ENCODE measurements at places on chromosomes 1 and 21. TPM values are rescaled to one million over a fixed set of nuclear protein-coding genes. Genes with fewer than 3 reads are reported as not detected.

DNA sequence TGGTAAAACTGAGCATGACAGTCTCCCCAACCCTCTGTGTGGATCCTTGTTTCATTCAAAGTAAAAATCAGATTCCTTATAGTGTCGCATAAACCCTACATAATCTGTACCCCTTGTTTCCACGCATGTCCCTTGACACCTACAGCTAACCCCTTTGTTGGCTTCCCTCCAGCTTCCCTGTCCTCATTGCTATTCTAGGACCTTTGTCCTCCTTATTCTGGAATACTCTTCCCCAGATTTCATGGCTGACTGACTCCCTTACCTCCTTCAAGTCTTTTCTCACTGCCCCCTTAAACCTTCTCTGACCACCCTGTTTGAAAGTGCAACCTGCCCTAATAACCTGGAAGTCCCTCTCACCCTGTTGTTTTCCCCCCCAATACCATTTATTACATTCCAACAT is 4.0 kb downstream of the RNF11 start:
- DNase-seq = no peak

DNA sequence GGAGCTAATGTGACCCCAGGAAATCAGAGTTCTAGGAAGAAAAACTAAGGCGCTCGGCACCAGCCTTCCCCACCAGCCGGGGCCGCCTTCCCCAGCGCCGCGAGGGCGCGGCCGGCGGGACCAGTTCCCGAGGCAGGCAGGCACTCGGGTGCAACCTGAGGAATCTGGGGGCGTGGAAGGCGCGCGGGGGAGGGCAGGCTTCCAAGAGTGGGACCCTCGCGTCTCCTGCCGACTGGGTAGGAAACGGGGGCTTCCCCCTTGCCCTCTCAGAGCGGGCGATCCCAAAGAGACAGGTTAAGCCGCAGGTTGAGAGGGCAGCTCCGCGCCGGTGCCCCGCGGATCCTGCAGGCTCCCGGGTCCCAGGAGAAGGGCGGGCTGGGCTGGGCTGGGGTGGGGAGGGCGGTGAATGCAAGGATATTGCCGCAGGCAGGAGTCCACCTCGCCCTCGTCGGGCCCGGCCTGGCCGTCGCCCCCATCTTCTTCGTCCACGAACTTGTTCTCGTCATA is 431 bp downstream of the ARPC5 start:
- DNase-seq = peak; percentile 29

DNA sequence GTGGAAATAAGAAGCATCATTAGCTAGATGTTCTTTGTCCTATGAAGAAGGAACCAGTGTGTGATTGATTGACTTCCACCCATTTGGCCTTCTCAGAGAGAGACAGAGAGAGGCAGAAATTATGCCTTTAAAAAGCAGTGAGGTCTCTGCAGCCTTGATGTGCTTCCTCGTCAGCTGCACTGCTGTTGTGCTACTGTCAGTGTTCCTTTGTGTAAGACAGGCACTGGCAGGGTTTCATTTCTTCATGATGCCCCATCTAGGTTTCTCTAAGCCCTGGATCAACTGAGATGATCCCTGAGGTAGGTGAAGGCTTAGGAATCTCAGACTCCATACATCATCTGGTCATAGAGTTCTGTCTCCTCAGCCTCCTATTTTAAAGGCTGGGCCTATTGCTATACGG is 34.9 kb downstream of the GPR3 start:
- DNase-seq = no peak

- no peak for DNase-seq
Measured at GRCh38 chr1:17232759-17233661, 15.9 kb upstream of the PADI3 start.

GRCh38 chr1:173269490-173270230 is 62.5 kb upstream of the TNFSF4 start:
- DNase-seq = no peak

DNA sequence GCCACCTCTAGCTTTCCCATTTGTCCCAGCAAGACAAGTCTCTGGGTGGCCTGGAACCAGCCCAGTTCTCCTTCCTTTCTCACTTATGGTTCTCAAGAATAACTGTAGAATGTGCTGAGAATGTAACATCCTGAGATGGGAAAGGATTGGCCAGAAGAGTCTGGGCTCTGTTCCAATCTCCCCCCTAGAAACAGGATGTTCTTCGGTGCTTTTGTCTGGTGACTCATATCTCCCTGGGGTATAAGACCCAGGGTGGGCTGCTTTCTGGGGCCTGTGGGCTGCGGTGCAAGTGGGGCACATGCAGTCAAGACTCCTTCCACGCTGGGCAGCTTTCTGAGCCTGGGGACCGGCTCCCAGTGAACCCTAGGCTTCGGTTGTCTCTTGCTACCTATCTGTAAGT is 251.2 kb upstream of the POU3F1 start:
- DNase-seq = no peak

- DNase-seq = no peak
Measured at GRCh38 chr1:235017719-235018118, 110.9 kb downstream of the TOMM20 start.

- DNase-seq = no peak
Measured at GRCh38 chr1:31675756-31676155, 28.1 kb downstream of the COL16A1 start.

DNA sequence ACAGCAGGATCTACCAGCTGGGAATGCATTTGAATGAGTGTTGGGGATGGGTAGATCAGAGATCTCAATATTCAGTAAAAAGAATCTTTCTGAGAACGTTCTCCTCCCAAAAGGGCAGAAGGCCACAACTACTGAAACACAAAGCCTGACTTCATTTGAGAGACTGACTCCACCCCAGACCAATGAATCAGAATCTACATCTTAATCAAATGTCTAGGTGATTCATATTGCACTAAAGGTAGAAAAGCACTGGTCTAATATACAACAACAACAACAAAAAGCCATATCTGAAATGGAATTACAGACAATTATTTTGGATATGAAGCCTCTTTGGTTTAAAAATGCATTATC is 123.9 kb downstream of the SMYD3 start:
- no peak for DNase-seq

DNA sequence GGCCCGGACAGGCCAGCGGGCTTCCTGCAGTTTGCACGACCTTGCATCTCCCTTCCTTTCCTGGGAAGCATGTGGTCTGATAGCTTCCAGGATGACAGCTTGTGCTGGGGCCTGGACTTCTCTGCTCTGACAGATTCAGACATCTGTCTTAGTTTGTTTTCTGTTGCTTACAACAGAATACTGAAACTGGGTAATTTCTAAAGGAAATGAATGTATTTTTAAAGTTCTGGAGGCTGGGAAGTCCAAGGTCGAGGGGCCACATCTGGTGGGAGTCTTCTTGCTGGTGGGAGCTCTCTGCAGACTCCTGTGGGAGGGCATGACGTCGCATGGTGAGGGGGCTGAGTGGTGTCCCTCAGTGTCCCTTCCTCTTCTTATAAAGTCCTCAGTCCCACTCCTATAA is 35.3 kb upstream of the TENT5B start:
- no peak for DNase-seq

DNA sequence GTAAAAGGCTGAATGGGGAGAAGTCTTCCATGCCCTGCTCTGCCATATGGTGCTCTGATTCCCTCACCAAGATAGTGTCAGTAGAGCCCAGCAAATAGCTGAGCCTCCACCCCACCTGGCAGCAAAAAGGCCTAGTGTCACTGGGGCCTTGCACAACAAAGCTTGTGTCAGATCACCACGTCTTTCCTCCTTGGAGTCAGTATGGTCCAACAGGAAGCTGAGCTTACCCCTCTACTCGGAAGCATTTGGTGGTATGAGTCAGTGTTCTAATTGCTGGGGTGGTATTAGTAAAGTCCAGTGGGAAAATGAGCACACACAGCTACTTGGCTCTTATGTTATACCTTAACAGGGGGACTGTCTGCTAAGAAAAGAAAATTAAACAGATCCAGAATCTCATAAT is 18.7 kb upstream of the RRP15 start:
- DNase-seq = no peak

DNA sequence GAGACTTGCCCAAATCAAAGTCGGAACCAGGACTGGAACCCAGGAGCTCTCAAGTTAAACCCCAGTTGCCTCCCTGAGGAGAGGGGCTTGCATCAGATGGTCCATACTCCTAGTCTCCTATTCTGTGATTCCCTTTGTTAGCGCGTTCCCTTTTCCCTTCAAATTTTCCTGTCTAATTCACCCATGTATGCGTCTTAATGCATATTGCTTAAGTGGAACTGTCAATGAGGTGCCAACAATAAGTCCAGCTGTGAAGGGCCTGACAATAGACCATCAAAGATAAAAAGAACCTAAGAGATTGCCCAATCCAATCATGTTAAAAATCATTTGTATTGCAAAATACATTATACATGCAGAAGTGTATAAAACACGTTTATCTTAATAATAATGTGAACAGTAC is 634 bp upstream of the SPATA6 start:
- no peak for DNase-seq

The PGBD5 gene
- total RNA-seq = not detected

The ISG20L2 gene
- 19.8 TPM for total RNA-seq

The SIM2 gene
- not detected for total RNA-seq

The FLG gene
- total RNA-seq = not detected
